ENCODE measurements at places on chromosomes 6 and 20.

DNA sequence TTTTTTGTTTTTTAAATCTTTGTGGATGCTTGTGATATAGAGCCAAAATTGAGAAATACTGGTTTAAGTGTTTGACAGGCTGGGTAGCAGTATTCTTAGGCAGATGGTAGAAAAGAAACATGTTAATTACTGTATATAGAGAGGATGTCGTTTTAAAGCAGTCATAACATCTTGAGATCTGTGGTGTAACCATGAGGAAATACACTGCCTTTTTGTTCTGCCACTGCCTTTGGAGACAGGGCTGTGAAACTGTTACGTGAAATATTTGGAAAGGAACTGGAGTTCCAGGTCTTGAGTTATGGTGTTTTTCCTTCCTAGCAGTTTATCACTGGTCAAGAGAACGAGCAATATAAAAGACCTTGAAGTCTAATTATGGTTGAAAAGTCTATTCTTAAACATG, 19.5 kb downstream of the STXBP5 start:
- no peak for DNase-seq

GRCh38 chr6:42341771-42342553, 109.8 kb downstream of the TRERF1 start:
- peak; percentile 23 for DNase-seq

DNA sequence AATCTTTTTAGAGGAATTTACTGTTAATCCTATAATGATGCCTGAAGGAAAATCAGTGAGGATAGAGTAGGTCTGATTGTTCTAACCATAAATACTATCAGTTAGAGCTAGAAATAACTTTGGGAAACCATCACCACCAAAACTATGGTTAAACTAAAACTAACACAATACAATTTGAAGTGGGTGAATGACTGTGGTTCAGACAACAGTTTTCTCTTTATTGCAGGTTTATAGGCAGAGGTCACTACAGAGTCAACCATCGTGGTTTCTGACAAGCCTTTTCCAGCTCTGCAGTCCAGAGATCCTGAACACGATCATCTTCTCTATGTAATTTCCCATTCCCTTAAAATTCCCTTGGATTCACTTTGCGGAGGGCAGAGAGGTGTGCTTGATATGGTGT, 134.3 kb downstream of the IBTK start:
- no peak for DNase-seq

DNA sequence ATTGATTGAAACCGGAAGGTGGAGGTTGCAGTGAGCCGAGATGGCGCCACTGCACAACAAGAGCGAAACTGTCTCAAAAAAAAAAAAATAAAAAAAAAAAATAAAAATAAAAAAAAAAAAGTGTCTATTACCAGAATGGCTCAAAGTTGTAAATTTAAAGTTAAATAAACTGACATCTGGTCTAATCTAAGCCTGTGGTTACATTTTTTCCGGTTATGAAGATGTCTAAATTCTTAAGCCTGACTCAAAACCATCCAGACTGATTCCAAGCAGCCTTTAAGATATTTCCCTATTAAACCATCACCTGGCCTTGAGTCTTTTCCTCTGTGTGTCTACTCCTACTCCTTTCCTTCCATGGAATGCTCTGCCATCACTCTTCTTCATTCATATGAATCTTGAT, 371.7 kb upstream of the RUNX2 start:
- no peak for DNase-seq

GRCh38 chr6:130843575-130844320, 16.5 kb downstream of the SMLR1 start:
- no peak for DNase-seq

- DNase-seq, result no peak
These were observed 127.9 kb upstream of the NXT1 start for GRCh38 chr20:23222531-23223200.

GRCh38 chr20:48721324-48722001, 106.3 kb downstream of the PREX1 start:
- no peak for DNase-seq

GRCh38 chr6:124622351-124622750, 339.9 kb upstream of the RNF217 start:
- DNase-seq, result no peak

- peak; percentile 70 for DNase-seq
These were observed 293.0 kb upstream of the PRDM1 start for GRCh38 chr6:105793130-105793529.

GRCh38 chr6:73704260-73704659, 8.3 kb downstream of the CD109 start:
- DNase-seq, result no peak

- no peak for DNase-seq
These were observed 277.4 kb upstream of the JAG1 start for GRCh38 chr20:10951216-10951615.
